ENCODE measurements at places on chromosomes 16 and 17.
A peak's percentile ranks its signal among the peaks of the same experiment; 100 is the strongest.

DNA sequence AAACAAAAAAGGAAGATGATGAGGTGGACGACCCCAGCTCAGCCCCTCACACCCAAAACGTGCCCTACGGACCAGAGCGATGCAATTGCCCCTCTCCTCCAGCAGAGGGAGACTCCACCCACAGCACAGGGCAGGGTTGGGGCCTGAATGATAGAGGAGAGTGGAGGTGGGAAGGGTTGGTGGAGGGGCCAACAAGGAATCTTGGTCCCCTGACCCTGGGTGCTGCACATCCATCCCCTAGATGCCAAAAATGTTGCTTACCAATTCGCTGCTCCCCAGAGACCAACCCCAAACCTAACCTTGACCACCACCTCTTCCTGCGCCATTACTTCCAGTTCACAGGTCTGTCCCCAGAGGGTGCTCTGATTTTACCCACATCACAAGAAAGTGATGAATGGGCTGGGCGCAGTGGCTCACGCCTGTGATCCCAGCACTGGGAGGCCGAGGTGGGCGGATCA lies 12.9 kb downstream of the P2RX5 start:
- no peak for DNase-seq

GRCh38 chr17:47299239-47299910 lies 24.4 kb upstream of the EFCAB13 start:
- no peak for DNase-seq

DNA sequence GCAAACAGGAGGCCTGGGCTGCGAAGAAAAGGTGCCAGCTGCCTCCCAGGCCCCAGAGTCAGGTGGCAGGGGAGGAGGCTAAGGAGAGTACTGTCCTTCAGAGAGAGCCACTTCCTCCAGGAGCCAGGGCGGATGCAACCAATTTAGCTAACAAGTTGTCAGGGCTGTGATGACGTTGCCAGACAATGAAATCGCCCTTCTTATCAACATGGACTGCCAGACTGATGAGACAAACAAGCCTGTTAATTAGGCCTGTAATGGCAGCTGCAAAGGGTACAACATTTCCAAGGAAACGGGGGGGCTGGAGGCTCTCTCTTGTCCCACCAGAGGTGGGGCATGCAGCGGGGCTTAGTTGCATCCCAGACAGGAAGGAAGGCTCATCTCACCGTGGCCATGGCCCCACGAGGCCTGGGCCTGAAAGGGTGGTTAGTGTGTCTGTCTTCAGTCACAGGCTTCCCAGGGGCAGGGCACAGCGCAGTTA lies 111.8 kb downstream of the SDK2 start:
- no peak for DNase-seq

GRCh38 chr17:6384481-6384880 lies 50.4 kb downstream of the AIPL1 start:
- no peak for DNase-seq

DNA sequence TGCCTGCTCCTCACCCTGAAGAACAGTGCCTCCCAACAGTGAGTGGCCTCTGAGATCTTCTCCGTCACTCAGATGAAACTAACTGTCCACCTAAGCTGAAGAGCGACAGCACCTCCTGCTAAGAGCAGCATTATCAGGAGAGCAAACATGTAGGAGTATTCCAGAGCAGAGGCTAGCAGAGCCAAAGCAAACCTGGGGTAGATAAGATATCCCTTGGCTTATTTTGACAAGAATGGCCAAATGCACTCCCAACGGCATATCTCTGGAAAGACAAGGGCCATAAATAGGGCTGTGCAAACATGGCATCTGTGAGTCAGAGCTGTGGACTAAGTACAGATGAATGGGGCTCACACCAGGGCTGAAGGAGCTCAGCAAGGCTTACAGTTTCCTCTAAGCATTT lies 96.3 kb downstream of the NDEL1 start:
- DNase-seq: no peak

DNA sequence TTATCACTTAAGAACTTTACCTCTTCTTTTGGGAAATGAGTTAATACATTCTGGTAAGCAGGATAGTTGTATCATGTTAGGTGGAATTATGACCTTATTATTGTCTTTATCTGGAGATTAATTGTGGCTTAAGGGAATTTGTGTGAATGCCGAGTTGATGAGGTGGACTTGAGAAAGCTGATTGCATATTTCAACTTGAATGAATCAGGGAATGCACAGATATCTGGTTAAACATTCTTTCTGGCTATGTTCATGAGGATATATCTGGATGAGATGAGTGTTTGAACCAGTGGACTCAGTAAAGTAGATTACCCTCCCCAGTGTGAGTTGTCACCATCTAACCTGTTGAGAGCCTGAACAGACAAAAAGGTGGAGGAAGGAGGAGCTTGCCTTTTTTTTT lies 326.1 kb upstream of the GOT2 start:
- no peak for DNase-seq

GRCh38 chr17:81179220-81179619 lies 13.2 kb upstream of the AATK start:
- no peak for DNase-seq

GRCh38 chr16:79003026-79003609 lies 597.4 kb downstream of the MAF start:
- no peak for DNase-seq

DNA sequence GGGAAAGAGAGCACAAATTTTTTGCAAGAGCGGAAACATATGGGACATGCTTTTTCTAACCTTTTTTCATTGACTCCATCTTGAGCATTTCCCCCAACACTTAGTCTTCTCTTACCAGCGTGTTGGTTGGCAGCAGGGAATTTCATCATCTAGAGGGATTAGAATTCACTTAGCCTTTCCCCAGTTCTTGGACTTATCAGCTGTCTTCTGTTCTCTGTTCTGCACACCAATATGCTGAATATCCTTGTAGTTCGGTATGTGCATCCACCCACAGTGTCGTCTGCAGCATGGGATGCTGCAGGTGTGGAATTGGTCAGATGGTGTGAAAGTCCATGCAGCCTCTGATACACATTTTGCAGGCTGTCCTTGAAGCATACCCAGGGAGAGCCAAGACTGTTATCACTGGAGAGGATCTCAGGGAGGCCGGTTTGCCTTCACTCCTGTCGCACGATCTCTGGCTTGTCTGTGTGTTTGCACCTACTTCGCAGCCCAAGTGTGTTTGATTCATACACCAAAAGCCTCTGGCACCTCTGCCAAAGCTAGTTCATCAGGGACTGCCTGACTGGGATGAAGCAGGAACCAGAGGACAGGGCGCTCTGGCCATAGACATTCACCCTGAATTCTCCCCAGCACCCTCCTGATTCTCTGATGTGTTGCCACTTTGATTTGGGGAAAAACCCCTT lies 93.3 kb downstream of the SOCS1 start:
- DNase-seq: no peak

GRCh38 chr17:47649972-47650524 lies 329 bp downstream of the KPNB1 start:
- DNase-seq: peak; percentile 91

GRCh38 chr16:23668873-23669272 lies 9.8 kb upstream of the PLK1 start:
- no peak for DNase-seq

- no peak for DNase-seq
Observed at GRCh38 chr17:61201211-61201610, 198.4 kb upstream of the TBX2 start.

- no peak for DNase-seq
Observed at GRCh38 chr17:5545051-5545987, 39.0 kb downstream of the NLRP1 start.

GRCh38 chr17:1577182-1577581 lies 14.6 kb upstream of the PITPNA start:
- DNase-seq: peak; percentile 50

- no peak for DNase-seq
Observed at GRCh38 chr17:19244781-19245180, 7.6 kb downstream of the EPN2 start.

GRCh38 chr17:82320956-82321927 lies 3.8 kb upstream of the CD7 start:
- peak; percentile 12 for DNase-seq

DNA sequence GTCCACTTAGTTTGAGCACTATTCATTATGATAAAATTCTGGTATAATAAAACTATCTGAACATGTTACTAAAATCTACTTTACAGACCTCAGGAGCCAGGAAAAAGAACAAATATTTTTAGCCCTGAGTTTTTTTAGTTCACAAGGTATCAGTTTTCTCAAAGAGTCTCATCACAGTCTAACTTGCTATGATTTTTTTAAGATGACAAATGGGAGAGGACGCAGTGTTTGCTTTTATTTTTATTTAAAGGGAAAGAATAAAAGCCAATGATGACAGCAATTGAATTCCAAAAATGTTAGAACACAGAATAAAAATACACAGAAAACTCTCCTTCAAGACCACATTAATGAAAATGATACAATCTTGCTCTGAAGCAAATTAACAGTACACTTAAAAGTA lies 7.4 kb downstream of the MED13 start:
- no peak for DNase-seq

- DNase-seq: no peak
Observed at GRCh38 chr17:40565769-40566409, 617 bp upstream of the CCR7 start.

GRCh38 chr17:6506679-6507231 lies 49.6 kb downstream of the PITPNM3 start:
- DNase-seq: no peak

DNA sequence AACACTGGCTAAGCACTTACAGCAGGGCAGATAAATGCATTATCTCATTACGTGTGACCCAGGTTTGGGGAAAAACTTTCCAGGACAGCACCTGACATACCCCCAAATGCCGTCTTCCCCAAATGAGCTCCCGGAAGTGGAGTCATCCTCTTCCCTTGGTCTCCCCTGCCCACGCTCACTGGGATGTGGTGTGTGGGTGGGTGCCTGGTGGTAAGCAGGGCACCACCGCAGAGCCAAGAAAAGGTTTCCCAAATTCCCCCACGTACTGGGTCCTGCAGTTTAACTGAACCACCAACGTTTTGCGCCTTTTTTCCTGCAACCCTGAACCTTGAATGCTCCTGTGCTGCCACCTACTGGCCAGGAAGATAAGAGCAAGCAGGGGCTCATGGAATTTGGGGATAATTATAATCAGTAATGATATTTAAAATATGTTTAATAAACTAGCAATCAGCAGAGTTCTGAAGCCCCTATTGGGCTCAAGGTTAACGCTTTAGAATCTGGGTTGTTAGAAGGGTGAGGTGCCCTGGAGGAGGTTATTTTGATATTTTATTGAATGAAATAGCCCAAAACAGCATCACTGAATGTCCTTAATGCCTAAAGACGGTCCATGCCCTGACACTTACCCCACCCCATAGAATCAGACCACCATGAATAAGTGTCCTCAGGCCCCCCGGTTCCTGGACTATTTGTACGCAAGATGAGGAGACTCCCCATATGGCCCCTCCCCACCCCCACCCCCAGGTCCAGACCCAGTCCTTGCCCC lies 8.0 kb downstream of the SPPL2C start:
- DNase-seq: peak; percentile 74

- no peak for DNase-seq
Observed at GRCh38 chr17:37698132-37698910, 46.5 kb downstream of the HNF1B start.

DNA sequence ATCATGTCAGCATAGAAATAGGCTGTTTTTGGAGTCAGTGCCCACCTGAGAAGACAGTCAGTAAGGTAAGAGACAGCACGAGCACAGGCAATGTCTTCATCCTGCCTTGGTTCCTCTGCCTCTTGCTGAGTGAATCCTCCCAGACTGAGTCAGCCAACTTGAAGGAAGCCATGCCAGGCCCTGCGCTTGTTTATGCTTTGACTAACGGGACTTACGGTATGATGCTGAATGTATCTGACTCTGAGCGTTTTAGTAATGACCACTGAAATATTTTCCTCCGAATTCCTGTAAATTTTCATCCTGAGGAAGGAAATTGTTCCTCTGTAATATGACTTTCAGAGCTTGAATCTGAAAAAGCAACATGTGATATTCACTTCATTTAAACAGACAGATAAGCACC lies 18.0 kb downstream of the C17orf67 start:
- no peak for DNase-seq

DNA sequence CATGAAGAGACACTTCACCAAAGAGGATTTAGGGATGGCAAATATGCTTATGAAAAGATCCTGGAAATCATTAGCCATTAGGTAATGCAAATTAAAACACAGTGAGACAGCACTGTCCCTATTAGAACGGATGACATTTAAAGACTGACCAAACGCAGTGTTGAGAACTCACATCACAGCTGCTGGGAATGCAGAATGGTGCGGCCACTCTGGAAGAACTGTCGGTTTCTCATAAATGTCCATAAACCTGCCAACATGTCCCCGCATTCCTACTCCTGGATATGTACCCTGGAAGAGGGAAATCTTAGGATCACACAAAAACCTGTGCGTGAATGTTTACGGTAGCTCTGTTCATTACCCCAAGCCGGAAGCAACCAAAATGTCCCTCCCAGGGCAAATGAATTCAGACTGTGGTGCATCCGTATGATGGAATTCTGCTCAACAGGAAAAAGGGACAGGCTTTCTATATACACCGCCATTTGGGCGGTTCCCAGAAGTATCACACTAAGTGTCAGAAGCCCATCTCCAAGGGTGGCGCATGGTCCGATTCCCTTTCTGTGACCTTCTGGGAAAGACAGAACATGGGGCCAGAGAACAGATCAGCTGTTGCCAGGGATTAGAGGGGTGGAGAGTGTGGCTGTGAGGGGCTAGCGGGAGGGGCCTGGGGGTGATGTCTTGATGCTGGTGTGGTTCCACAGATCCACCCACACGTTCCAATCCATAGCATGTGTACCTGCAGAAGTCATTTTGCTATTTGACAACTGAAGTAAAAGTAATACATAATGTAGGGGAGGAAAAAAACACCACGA lies 197.2 kb upstream of the CHMP6 start:
- no peak for DNase-seq

DNA sequence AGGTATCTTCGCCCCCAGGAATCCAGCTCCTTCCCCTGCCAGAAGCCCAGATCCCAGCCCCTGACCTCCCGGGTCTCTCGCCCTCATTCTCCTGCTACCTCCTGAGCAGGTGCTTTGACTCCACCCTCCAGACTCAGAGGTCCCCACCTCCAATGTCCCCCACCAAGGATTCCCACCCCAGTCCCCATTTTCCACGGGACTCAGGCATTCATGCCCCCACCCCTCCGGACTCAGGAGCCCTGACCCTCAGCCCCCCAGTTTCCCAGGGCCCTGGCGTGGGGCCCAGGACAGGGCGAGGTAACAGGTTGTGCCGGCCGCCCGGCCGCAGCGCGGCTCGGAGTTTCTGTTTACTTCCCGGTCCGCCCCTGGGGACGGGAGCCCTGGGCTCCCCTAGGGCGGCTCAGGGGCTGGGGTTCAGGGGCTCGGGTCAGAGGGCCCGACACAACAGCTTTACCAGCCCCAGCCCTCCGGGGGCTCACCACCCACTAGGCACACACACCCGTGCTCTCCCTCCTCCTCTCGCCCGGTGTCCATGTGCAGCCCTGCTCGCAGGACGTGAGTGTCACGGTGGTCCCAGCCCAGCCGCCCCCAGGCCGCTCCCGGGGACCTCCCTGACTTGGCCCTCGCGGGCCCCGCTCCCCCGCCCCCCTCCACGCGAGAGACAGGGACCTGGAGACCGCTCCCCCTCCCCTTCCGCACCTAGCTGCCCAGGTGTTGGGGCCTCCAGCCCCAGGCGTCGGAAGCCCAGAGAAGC lies 595 bp downstream of the BICDL2 start:
- no peak for DNase-seq
